ENCODE measurements at places on chromosomes 6 and 20.
A peak's percentile ranks its signal among the peaks of the same experiment; 100 is the strongest.

DNA sequence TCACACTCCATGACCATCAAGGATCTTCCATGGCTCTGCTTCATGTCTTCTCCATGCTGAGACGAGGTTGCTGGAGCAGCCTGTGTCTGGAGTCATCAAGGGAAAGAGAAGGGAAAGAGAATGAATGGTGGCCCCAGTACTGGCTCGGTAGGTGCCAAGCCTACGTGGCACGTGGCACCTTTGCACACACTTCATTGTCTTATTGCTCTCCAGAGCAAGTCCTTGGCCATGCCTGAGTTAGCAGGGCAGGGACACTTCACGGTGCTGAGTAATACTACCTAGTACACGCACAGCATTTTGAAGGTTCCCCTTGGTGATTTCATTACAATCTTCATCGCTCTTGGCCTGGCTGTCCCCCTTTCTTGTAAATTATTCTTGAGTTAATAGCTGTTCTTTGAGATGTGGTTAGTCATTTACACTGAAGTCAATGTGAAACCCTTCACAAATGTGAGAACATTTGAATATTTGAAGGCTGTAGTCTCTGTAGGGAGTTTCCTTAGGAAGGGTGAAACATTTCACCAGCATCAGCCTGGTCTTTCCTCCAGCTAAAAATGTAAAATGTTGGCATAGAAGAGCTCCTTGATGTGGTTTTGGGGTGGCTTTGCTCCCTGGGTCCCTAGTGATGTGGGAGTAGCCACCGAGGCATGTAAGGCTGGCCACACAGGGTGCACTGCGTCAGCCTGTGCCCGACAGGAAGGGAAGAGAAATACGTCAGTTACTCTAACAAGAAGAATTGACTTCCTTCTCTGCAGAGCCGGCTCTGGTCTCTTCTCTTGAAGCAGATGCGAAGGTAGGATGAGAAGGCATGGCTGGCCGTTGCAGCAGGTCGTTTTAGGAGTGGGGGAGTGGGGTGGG lies at the start of gene SYTL3:
Gene SYTL3, plus strand, starts transcription at position 766 of the 855 bp plus-strand sequence. CDS start 13,215 bp downstream, outside the sequence.
- no peak for DNase-seq

DNA sequence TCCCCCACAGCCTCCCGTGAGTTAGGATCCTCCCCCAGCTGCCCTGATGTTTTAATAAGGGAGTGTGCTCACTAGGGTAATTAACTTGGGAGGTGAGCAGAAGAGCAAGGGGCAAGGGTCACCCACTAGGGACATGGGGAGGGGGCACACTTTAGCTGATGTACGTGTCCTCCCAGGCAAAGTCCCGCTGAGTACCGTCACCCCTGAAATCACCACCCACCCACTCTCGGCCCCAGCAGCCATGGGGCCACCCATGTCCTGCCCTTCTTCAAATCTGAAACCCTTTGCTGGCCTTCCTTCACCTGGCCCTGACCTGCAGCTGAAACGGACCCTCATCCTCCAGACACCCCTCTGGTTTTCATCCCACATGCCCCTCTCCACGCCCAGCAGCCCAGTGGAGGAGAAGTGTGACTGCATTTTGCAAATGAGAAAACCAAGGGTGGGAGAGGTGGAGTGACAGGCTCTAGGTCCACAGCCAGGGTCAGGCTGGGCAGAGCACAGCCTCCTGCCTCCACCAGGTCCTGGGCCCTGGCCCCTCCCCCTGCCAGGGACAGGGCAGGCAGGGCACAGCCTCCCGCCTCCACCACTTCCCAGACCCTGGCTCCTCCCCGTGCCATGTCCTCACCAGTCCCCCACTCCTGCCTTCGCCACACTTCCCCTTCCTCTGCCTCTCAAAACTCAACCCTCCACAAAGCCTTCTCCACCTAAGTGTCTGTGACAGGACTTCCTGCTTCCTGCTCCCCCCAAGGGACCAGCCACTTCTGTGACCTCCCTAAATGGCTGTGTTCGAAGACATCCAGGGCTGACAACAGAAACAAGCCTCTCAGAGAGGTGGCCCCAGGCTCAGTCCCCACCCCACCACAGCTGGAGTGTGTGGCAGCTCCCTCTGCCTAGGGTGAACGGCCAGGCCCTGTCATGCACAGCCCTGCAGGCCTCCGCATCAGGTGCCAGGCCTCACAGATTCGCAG lies 15.1 kb downstream of the ACSS1 start:
- DNase-seq = no peak

DNA sequence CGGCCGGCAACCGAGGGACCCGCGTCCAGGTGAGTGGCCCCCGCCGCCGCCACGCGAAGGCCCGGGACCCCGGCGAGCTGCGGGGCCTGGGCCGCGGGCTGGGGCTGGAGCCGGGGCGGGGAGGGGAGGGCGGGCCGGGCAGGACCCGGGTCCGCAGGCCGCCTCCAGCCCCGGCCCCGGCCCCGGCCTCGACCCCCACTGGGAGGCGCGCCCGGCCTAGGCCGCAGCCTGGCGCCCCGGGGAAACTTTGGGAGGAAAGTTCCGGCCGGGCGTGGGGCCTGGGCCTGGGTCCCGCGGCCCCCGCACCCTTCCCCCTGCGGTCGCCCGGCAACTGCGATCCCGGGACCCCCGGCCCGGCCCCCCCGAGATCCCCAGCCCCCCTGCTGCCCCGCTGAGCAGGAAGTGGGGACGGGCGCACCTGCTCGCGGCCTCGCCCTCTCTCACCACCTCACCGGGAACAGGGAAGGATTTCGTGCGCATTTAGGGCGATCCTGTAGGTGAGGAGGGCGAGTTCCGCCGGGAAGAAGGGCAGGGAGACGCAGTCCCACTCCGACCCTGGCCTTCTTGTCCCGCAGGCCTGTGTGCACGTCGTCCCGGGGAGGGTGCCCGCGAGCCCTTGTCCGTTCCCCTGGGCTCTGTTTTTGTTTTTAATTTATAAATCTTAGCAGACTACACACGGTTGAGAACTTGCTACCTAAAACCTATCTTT lies 402 bp downstream of the OSBPL2 start:
- no peak for DNase-seq

DNA sequence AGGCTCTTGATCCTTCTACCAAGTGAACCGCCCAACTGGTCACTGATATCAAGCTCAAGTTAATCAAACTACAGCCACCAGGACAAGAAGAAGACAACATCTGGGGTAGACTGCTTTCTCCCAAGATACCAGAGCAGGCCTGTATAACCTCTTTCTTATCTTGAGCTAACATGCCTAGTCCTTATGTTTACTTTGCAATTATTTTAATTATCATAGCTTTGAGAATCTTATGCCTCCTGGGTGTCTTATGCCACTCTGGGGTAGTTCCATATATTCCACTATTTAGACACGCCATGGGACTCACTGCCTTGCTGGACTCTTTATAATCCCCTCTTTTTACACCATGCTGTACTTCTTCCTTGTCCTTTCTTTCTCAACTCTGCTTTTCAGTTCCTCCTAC lies 41.5 kb upstream of the ECI2 start:
- no peak for DNase-seq

GRCh38 chr20:14336686-14337085 lies 726 bp downstream of the FLRT3 start:
- no peak for DNase-seq

GRCh38 chr6:139457476-139457875 lies 83.0 kb upstream of the CITED2 start:
- DNase-seq = no peak

GRCh38 chr20:40986774-40987173 lies 41.8 kb upstream of the TOP1 start:
- DNase-seq = no peak

DNA sequence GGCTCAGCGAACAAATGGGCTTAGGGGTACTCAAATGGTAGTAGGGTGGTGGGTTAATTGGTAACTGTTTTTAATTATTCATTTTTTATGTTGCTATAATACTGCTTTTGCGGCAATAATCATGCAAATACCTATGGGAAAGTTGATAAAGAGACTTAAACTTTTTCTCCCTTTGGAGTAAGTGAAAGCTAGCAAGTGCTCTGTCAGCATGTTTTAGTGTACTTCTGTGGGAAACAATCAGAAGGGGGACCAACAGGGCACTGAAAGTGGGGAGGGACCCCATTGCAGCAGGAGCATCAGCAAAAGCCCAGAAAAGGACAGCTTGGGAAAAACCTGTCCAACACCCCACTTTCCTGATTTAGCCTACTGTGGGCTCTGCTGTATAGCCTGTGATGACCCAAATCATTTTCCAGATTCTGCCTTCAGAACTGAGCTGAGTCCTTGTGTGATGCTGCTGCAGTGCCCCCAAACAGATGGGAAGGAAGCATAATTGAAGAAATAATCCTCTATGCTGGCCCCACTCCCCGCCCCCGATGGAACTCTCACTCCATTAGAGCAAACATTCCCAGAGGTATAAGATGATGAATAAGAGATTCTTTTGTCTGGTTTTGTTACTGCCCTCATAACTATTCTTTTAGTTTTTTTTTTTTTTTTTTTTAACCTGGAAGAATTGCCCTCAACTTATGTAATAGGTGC lies 322.8 kb downstream of the CD83 start:
- no peak for DNase-seq

GRCh38 chr6:127301199-127301700 lies 34.6 kb downstream of the RNF146 start:
- peak; percentile 22 for DNase-seq

GRCh38 chr6:90124874-90125510 lies 171.7 kb downstream of the BACH2 start:
- no peak for DNase-seq

- DNase-seq = no peak
Observed at GRCh38 chr20:54337144-54337543, 129.3 kb downstream of the PFDN4 start.

DNA sequence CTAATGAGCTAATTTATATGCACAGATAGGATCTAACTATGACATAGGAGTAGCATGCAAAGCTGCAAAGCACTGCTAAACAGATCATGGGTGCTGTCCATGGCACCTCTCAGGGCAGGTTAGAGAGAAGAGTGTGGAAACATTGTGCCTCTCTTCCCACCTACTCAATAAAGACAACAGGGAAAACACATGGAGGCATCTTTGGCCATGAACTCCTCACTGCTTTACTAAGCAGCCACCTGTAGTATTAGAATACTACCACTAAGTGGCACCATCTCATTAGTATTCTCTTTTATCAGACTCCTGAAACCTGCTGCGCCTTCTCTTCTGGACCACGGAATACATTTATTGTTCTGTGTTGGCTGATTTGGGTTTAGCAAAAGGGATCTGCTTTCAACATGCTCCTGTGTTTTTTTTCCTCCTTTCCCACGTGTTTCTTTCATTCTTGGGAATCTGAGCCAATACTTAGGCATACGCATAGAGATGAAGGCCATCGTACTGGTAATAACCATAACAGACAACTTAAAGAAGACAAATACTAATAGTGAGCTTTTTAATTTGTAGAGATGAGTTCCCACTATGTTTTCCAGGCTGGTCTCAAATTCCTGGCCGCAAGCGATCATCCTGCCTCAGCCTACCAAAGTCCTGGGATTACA lies 9.4 kb upstream of the HDDC2 start:
- DNase-seq = peak; percentile 52

- no peak for DNase-seq
Observed at GRCh38 chr6:33126101-33126714, 50.4 kb downstream of the HLA-DPB1 start.

All from SK-N-MC (cell line).